Activated CD4-positive, alpha-beta T cell treated with anti-CD3 and anti-CD28 coated beads, Interleukin-2, Interleukin-6, amounts not matched to agents 100 ng/mL and 50 ng/mL, durations not matched to agents 16 hours and 8 hours (primary cell): ENCODE measurements at places on chromosomes 2 and 18.

GRCh38 chr18:35231052-35231451 is 9.8 kb upstream of the ZNF397 start:
- peak; percentile 84 for DNase-seq

GRCh38 chr2:45833968-45834344 is 182.5 kb downstream of the PRKCE start:
- no peak for DNase-seq

DNA sequence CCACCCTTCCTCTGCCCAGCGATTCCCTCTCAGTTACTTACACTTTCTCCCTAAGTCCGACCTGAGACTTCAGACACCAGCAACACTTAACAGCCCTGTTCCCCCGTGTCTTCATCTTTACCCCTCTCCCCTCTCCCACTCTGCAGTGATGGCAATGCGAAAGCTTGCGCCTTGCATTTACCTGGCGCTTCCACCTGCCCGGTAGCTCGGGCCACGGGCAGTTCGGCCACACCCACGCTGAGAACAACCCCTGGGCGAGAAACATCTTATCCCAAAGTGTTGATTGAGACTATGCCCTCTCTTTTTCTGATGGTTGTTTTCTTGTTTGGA is 558 bp downstream of the DNAJC10 start:
- no peak for DNase-seq

- no peak for DNase-seq
These were observed 105.0 kb upstream of the ALK start for GRCh38 chr2:30026091-30027055.

DNA sequence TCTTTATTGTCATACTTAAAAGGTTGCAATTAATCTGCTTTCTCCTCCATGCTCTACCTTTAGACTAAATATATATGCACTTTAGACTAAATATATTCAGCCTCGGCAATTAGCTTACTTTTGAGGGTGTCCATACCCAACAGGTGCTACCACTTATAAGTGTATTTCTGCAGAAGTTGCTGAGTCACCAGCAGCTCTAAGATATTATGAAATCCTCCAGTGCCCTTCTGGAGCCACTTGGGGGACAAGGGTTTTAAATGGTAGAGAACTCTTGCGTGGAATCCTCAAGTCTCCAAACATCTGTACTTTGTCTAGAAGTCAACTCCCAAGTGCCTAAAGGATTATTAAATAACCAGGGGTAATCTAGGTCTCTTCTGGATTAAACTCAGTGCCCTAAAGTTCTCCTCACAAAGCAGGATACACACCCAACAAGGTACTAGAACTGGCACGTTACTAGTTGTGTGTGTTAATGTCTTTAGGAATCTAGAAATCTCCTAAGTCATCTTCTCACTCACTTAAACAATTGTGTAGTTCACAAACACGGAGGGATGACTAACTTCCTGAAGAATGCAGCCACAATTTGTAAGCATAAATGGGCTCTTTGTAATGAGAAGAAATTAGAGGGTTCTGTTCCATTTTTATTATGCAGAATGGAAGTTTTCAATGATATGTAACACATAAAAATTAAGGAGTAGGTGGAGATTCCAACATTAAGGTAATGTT is 159.7 kb downstream of the CD226 start:
- DNase-seq, result no peak

DNA sequence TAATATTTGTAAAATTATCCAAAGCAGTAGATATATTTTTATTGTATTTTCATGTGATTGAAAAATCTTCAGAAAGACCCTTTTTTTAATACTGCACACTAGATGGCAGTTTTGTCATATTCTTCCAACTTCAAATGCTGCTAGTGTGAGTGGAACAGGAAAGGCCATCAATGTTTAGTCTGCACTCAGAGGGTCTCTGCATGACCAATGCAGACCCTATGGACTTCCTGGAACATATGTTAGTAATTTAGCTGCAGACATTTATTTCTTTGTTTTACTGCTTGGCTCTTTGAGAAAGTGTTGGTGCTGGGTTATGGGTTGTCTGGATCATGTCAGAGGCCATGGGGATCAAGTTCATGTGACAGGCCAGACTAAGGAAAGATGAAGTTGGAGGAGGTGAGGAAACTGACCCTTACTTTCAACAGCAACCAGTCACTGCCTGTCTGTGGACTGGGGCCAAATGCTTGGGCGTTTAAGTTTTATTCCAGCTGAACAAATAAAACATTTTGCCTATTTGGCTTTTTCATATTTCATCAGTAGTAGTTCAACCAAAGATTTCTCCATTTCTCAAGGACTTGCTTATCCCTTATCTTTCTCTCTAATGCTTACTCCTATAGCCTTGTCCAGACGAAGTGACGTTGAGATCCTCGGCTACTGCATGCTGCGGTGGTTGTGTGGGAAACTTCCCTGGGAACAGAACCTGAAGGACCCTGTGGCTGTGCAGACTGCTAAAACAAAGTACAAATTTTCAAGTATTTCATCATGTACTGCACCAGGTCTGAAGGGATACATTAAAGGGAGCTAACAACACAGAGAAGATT is 84.8 kb downstream of the VRK2 start:
- DNase-seq, result no peak

GRCh38 chr2:188664951-188665595 is 309.1 kb upstream of the COL3A1 start:
- no peak for DNase-seq

DNA sequence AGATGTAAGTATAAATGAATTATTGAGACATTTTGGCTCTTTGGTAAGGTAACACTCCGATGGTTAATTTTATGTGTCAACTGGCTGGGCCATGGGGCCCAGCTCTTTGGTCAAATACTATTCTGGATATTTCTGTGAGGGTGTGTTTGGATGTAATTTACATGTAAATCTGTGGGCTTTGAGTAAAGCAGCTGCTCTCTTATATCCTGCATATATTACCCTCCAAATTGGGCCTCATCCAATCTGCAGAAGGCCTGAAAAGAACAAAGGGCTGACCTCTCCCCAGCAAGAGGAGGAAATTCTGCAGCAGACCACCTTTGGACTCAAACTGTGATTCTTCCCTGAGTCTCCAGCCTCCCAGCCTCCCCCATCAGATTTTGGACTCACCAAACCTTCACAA is 464.1 kb downstream of the PLCL1 start:
- no peak for DNase-seq

GRCh38 chr2:212816267-212816666 is 277.7 kb upstream of the ERBB4 start:
- no peak for DNase-seq

GRCh38 chr2:106642679-106643078 is 155.5 kb downstream of the CD8B2 start:
- no peak for DNase-seq

DNA sequence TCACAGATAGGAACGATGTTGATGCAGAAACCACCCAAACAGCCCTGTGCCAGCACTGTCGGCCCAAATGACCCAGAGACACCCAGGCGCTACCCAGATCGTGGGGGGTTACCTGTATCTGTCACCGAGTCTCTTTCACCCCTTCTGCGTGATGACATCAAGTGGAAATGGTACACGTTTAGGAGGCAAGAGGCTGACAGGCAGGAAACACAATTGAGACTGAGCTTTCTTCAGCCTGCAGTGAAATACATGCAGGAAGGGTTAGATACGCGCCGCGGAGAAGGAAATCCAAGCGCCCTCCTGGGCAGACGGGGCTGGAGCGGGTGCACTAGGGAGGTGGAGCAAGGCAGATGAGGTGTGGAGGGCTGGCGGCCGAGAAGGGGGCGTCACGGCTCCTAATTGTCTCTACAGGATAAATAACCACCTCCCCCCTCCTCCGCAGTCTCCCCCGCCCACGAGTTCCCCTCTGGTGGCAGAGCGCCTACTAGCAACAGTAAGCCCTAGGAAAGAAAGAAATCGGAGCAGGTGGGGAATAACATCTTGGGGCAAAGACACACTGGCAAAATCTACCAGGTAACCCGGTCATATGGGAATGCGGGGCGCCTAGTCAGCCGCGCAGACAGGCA is at the start of gene RNF152:
TSS of gene RNF152 (minus strand) at position 325 of the 626 bp plus-strand sequence. CDS start 76,544 bp downstream, outside the sequence.
- no peak for DNase-seq
